ENCODE measurements at places on chromosomes 3 and 15.

DNA sequence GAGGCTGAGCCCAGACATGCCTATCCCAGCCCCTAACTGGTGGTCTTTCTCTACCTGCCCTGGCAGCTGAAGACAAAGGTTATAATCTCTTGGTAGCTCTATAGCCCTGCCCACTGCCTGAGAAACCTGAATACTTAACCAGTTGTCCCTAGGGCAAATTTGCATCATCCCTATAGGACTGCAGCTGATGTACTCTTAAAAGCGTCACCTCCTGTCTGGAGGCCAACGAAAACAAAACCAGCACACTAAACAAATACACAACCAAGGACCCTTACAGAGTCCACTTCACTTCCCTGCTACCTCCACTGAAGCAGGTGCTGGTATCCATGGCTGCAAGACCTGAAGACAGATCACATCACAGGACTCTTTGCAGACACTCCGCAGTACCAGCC, 98.0 kb downstream of the KCNAB1 start:
- H3K4me3 ChIP-seq, result no peak overlapping the region
- no peak overlapping the region for H3K27ac ChIP-seq
- peaks cover 11% of the 10 kb centered on the region for H3K27me3 ChIP-seq
- peaks cover 2% of the 10 kb centered on the region for H3K36me3 ChIP-seq
- peaks cover 3% of the 10 kb centered on the region for H3K4me1 ChIP-seq

DNA sequence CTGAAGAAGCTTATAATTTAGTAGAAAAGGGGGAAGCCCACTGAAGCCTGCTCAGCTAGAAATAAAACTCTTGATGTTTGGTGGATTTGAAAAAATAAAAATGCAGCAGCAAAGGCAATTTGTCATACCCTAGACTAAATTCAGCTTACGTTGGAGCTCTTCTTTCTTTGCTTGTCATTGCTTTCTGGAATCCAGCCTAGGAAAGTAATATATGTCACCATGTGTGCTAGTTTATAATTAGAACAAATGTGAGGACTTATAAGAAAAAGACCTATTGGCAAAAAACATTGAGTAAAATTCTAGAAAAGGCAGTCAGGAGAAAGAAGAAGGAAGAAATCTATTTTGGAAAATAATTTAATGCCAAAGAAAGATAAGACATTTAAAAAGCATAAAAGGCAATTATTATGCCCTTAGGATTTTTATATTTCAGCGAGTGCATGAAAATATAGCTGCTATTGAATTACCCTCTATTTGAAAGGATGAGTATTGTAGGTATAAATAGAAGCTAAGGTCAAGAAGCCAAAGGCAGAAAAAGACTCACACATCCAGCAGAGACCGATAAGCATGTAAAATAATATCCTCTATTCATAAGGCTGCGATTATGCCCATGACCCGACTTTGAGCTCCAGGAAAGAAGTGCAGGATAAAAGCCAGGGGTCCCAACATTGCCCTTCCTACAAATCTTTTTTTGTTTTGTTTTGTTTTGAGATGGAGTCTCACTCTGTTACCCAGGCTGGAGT, 10.6 kb upstream of the BTBD1 start:
- no peak overlapping the region for H3K4me3 ChIP-seq
- H3K27ac ChIP-seq, result no peak overlapping the region
- DNase-seq, result no peak
- peaks cover 46% of the 10 kb centered on the region for H3K27me3 ChIP-seq

GRCh38 chr15:71515375-71516186, 294.8 kb upstream of the NR2E3 start:
- H3K4me1 ChIP-seq, result peaks cover 39% of the 10 kb centered on the region
- peaks cover 20% of the 10 kb centered on the region for H3K27me3 ChIP-seq
- H3K36me3 ChIP-seq, result no peaks in the 10 kb centered on the region
- H3K4me3 ChIP-seq, result no peak overlapping the region
- no peak for DNase-seq
- H3K27ac ChIP-seq, result no peak overlapping the region

GRCh38 chr3:45330510-45331295, 57.7 kb upstream of the LARS2 start:
- no peak for DNase-seq
- H3K4me1 ChIP-seq, result no peaks in the 10 kb centered on the region
- H3K36me3 ChIP-seq, result no peaks in the 10 kb centered on the region
- no peak overlapping the region for H3K4me3 ChIP-seq
- no peak overlapping the region for H3K27ac ChIP-seq

DNA sequence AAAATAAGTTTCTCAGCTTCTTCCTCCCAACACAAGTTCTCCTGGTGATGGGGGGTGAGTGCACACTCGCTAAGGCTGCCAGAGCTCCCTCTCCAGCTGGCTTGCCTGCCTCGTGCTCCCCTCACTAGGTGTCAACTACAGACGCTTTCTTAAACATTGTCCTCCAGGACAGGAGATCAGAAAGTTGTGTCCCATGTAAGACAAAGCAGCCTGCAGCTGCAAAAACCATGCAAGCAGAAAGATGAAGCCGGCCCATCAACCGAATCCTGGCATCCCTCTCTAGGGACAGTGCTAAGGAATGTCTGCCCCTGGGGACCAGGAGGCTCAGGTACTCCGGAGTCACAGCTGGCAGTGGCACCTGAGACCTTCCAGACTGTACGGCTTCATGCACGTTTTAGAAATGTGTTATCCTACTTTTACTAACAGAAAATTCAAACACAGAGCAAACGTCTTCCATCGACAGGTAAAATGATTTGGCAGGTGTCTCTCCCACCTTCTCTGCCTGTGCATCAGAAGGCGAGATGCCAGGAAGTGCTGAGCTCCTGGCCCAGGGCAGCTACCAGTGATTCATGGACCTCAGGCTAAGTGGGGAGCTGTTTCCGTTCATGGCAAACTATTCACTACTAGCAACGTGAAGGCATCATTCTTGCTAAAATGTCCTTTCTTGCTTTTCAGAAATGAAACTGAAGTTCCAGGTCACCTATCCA, 246.1 kb downstream of the ADAMTS17 start:
- no peak overlapping the region for H3K4me3 ChIP-seq
- no peak overlapping the region for H3K27ac ChIP-seq
- no peaks in the 10 kb centered on the region for H3K36me3 ChIP-seq
- DNase-seq, result no peak
- peaks cover 8% of the 10 kb centered on the region for H3K4me1 ChIP-seq

DNA sequence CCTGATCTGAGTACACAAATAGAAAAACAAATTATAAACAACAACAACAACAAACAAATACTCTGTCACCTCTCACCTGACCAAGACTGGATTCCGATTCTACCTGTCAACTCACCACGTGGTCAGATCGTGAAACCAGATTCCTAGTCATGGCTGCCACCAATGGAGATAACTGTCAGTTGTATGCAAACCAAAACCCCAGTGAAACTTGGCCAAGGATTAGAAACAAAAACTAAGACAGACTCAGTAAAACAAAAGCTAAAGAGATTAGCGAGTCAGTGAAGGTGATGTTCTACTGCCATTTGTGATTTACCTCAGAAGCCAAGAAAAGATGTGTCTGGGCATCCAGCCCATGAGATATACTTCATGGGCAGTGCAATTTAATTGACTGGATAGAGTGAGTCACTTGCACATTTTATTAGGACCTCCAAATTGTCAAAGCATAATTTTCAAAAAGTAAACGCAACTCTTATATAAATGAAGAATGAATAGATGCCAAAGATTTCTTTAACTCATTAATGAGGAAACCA, 31.1 kb downstream of the PHLDB2 start:
- H3K27ac ChIP-seq, result peak overlapping the region; percentile 15
- peaks cover 44% of the 10 kb centered on the region for H3K36me3 ChIP-seq
- H3K4me3 ChIP-seq, result no peak overlapping the region
- H3K4me1 ChIP-seq, result peaks cover 24% of the 10 kb centered on the region

- H3K4me3 ChIP-seq, result no peak overlapping the region
- DNase-seq, result no peak
- H3K36me3 ChIP-seq, result peaks cover 14% of the 10 kb centered on the region
- no peak overlapping the region for H3K27ac ChIP-seq
- no peaks in the 10 kb centered on the region for H3K27me3 ChIP-seq
- H3K4me1 ChIP-seq, result peaks cover 69% of the 10 kb centered on the region
These were observed 69.3 kb downstream of the LRIG1 start for GRCh38 chr3:66431494-66431893.

DNA sequence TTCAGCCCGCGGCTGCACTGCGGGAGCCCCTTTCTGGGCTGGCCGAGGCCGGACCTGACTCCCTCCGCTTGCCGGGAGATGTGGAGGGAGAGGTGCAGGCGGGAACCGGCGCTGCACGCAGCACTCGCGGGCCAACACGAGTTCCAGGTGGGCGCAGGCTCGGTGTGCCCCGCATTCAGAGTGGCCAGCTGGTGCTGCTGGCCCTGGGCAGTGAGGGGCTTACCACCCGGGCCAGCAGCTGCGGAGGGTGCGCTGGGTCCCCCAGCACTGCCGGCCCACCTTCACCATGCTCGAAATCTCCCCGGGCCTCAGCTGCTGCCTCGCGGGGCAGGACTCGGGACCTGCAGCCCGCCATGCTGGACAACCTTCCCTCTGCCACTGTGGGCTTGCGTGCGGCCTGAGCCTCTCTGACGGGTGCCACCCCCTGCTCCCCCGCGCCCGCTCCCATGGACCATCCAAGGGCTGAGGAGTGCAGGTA, 733.5 kb upstream of the CCDC54 start:
- peaks cover 3% of the 10 kb centered on the region for H3K36me3 ChIP-seq
- H3K4me1 ChIP-seq, result no peaks in the 10 kb centered on the region
- H3K4me3 ChIP-seq, result no peak overlapping the region
- no peak for DNase-seq
- no peaks in the 10 kb centered on the region for H3K27me3 ChIP-seq

GRCh38 chr3:138314751-138315150, 14.9 kb downstream of the NME9 start:
- no peak for DNase-seq
- H3K4me1 ChIP-seq, result no peaks in the 10 kb centered on the region
- H3K36me3 ChIP-seq, result no peaks in the 10 kb centered on the region
- no peak overlapping the region for H3K4me3 ChIP-seq

DNA sequence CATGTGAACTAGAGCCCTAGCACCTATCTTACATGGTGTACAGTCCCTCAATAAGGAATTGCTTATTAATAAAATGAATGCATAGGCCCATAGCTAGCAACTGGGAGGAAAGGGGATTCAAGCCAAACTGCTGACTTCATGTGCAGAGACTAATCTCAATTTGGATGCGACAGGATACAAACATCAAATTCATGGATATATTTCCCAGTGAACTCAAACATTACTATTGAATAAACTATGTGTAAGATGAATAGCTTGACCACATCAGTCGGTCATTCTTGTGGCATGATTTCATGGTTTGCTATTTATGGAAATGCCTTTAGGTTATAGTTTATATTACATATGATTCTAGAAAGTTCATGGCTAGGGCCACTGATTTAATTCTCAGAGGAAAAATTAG, 268.6 kb upstream of the SLITRK3 start:
- H3K36me3 ChIP-seq, result no peaks in the 10 kb centered on the region
- no peak for DNase-seq
- no peaks in the 10 kb centered on the region for H3K4me1 ChIP-seq
- H3K4me3 ChIP-seq, result no peak overlapping the region
- H3K27ac ChIP-seq, result no peak overlapping the region
- no peaks in the 10 kb centered on the region for H3K27me3 ChIP-seq

DNA sequence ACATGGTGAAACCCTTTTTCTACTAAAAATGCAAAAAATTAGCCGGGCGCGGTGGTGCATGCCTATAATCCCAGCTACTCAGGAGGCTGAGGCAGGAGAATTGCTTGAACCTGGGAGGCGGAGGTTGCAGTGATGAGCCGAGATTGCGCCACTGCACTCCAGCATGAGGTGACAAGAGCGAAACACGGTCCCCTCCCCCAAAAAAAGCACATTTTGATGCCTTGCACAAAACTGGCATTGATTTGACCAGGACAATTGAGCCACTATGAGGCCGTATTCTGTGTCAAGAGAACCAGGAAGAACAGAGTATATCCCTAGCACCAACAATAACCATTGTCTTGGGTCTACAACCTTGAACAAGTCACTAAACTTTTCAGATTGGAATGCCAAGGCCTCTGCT, 50.6 kb downstream of the SH3BP5 start:
- H3K4me1 ChIP-seq, result no peaks in the 10 kb centered on the region
- no peak for DNase-seq
- no peaks in the 10 kb centered on the region for H3K36me3 ChIP-seq
- H3K4me3 ChIP-seq, result no peak overlapping the region

- no peak for DNase-seq
- H3K4me3 ChIP-seq, result no peak overlapping the region
- no peaks in the 10 kb centered on the region for H3K36me3 ChIP-seq
- H3K4me1 ChIP-seq, result no peaks in the 10 kb centered on the region
- no peak overlapping the region for H3K27ac ChIP-seq
- H3K27me3 ChIP-seq, result no peaks in the 10 kb centered on the region
These were observed 28.8 kb upstream of the CCDC50 start for GRCh38 chr3:191300422-191300821.

DNA sequence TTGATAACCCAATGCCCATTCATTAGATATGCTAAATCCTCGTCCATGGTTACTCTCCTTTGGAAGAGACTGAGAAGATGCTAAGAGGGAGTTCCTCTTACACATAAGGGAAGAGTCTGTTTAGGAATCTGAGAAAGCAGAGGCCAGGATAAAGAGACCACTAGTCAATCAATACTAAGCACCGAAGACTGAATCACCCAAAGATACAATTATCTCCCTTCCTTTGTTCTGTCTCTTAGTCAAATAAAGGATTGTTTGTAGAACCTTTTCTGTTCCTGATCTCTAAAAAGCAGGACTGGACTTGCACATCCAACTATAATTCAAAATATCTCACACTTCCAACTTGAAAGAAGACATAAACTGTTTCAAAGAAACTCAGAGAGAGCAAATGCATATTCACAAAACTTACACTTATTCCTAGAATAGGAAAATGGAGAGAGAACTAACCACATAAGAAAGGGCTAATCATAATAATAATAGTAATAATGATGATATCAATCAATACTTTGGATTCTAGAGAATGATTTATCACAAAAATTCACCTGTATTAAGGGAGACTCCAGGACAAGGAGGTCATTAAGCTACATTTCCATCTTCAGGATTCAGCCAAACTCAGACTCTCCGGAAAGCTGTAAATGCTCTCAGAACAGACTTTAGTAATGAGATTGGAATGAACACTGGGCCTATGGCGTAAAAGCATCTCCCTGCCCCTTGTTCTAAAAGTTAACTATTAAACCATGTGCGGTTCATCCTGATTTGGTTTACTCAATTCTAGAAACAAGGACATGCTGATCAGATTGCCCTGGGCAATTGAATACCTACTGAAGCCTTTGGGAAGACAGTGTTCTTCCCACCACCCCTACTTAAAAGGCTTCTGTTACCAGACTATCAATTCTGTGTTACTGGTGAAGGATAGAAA, 401.5 kb downstream of the ZBTB20 start:
- peaks cover 19% of the 10 kb centered on the region for H3K4me1 ChIP-seq
- no peak for DNase-seq
- H3K27ac ChIP-seq, result peak overlapping the region; percentile 65
- no peaks in the 10 kb centered on the region for H3K27me3 ChIP-seq

DNA sequence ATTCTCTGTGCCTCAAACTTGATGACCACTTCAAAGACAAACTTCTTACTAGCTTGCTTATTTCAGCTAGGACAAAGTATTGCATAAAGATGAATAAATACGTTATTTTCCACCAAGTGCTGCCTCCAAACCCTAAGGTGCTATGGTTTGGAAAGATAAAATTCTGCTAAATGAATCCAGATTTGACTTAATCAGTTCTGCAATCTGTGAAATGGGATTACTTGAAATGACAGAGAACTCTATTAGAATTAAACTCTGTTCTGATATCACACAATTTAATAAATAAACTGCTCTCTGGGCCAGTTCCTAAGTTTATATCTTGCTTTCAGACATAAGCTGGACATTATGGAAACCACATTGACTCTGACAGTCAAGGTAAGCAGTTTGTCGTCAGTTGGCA, 338.8 kb upstream of the SEMA6D start:
- no peak for DNase-seq
- no peak overlapping the region for H3K4me3 ChIP-seq
- no peaks in the 10 kb centered on the region for H3K4me1 ChIP-seq
- H3K27me3 ChIP-seq, result peaks cover 3% of the 10 kb centered on the region
- H3K27ac ChIP-seq, result no peak overlapping the region

- H3K36me3 ChIP-seq, result no peaks in the 10 kb centered on the region
- H3K4me3 ChIP-seq, result no peak overlapping the region
- H3K27me3 ChIP-seq, result no peaks in the 10 kb centered on the region
These were observed 83.5 kb downstream of the SLC25A26 start for GRCh38 chr3:66304293-66304692.

Measured in osteocyte (in vitro differentiated cells).